Esophagus muscularis mucosa (tissue), 4 donors: ENCODE measurements at places on chromosomes 7 and 10.
A peak's percentile ranks its signal among the peaks of the same experiment; 100 is the strongest.

DNA sequence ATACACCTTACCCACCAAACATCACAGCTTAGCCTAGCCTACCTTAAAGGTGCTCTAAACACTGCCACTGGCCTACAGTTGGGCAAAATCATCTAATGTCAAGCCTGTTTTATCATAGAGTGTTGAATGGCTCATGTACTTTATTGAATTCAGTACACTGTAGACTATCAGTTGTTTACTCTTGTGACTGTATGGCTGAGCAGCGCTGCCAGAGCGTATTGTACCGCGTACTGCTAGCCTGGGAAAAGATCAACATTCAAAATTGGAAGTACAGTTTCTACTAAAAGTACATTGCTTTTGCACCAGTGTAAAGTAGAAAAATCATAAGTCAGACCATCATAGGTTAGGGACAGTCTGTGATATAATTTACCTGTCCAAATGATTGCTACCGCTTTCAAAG is 226.8 kb downstream of the PRPF18 start:
- no peak overlapping the region for H3K27ac ChIP-seq
- H3K27me3 ChIP-seq, result no peaks in the 10 kb centered on the region
- DNase-seq, result no peak
- H3K36me3 ChIP-seq, result no peaks in the 10 kb centered on the region

DNA sequence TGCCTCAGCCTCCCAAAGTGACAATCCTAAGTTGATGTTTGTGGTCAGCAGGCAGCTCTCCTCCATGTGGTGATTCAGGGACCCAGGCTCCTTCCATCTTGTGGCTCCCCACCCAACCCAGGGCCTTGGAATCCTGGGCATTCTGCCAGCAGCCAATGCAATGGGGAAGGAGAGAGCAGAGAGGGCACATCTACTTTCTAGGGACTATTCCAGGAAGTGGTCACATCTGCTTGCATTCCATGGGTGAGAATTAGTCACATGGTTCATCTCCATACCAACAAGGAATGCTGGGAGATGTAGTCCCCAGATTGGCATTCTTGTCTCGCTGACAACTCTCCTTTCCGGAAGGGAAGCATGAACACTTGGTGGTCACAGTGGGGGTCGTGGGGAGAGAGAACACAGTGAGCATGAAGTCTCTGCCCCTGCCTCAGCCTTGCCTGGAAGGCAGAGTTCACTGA is 9.9 kb upstream of the SRRM3 start:
- no peak for DNase-seq
- no peaks in the 10 kb centered on the region for H3K27me3 ChIP-seq
- no peaks in the 10 kb centered on the region for H3K36me3 ChIP-seq
- H3K4me1 ChIP-seq, result no peaks in the 10 kb centered on the region
- no peak overlapping the region for H3K27ac ChIP-seq

DNA sequence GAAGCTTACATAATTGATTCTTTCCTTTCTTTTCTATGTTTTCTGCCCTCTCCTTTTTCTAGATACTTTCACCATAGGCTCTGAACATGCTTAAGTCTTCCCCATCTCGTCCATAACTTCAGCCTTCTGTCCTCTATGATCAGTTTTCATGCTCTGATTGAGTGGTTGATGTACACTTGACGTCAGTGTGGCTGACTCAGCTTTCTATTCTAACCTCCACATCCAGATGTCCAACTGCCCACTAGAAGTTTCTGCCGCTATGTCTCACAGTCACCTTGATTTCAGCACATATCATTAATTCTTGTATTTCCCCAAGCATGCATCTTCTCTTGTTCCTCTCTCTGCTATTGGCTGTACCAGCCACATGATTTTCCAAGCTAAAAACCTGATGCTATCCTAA is 15.0 kb downstream of the CDK14 start:
- H3K4me3 ChIP-seq, result no peak overlapping the region
- no peak for DNase-seq
- no peaks in the 10 kb centered on the region for H3K36me3 ChIP-seq
- no peak overlapping the region for H3K27ac ChIP-seq
- no peaks in the 10 kb centered on the region for H3K4me1 ChIP-seq
- no peaks in the 10 kb centered on the region for H3K27me3 ChIP-seq

DNA sequence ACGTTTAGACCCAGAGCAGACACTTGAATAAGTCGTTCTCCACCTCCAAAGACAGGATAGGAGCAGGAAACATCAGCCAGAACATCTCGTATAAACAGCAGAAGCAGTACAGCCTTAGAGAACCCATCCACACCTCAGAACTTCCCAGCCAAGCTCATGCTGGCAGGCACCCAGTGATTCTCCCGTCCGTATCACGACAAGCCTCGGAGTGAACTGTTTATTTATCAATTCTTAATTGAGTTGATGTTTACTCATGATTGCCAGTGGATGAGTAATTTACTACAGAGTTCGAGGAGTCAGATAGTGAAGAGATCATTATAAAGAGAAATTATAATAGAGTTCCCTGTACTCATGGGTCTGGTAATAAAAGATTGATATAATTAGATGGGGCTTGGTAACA is 811.5 kb downstream of the LRMDA start:
- no peak overlapping the region for H3K27ac ChIP-seq
- no peaks in the 10 kb centered on the region for H3K27me3 ChIP-seq
- no peaks in the 10 kb centered on the region for H3K36me3 ChIP-seq
- no peak overlapping the region for H3K4me3 ChIP-seq

- no peaks in the 10 kb centered on the region for H3K4me1 ChIP-seq
- no peaks in the 10 kb centered on the region for H3K27me3 ChIP-seq
- no peak overlapping the region for H3K4me3 ChIP-seq
- H3K36me3 ChIP-seq, result no peaks in the 10 kb centered on the region
- no peak overlapping the region for H3K27ac ChIP-seq
- DNase-seq, result no peak
Measured at GRCh38 chr7:16587790-16588189, 57.8 kb downstream of the ANKMY2 start.

- no peaks in the 10 kb centered on the region for H3K36me3 ChIP-seq
- no peak for DNase-seq
- peaks cover 54% of the 10 kb centered on the region for H3K4me1 ChIP-seq
- peaks cover 76% of the 10 kb centered on the region for H3K27me3 ChIP-seq
- peak overlapping the region; percentile 51 for H3K4me3 ChIP-seq
Measured at GRCh38 chr7:155373359-155374273, 75.9 kb downstream of the INSIG1 start.

DNA sequence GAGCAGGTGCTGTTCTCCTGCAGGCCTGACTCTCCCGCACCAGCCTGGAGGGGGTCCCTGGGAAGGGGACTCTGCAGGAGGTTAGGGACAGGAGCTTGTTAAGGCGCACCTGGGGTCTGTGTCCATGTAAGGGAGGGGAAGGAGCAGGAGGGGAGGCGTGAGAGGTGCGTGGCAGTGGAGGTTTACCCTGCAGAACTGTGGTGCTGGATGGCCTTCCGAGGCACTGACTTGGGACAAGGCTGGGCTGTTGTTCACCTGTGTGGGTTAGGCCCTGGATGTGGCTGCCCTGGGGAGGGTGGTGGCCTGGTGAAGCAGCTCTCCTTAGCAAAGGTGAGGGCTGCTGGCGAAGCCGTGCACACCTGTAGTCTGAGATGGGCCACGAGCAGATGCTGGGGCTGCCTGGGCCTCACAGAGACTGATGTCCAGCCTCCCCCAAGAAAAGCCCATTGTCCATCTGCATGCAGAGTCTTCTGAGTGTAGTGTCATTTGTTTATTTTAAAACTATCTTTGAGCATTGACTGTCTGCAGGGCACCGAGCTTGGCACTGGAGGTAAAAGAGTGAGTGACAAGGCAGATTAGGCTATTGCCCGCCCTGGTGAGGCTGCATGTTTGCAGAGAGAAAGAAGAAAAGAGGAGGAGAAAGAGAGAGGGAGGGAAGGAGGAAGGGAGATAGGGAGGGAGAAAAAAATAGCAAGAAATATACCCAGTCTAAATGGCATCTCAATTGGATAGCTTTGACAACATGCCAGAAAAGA is 225.3 kb downstream of the GLRX3 start:
- no peak overlapping the region for H3K4me3 ChIP-seq
- no peaks in the 10 kb centered on the region for H3K4me1 ChIP-seq
- H3K36me3 ChIP-seq, result no peaks in the 10 kb centered on the region
- no peak overlapping the region for H3K27ac ChIP-seq

DNA sequence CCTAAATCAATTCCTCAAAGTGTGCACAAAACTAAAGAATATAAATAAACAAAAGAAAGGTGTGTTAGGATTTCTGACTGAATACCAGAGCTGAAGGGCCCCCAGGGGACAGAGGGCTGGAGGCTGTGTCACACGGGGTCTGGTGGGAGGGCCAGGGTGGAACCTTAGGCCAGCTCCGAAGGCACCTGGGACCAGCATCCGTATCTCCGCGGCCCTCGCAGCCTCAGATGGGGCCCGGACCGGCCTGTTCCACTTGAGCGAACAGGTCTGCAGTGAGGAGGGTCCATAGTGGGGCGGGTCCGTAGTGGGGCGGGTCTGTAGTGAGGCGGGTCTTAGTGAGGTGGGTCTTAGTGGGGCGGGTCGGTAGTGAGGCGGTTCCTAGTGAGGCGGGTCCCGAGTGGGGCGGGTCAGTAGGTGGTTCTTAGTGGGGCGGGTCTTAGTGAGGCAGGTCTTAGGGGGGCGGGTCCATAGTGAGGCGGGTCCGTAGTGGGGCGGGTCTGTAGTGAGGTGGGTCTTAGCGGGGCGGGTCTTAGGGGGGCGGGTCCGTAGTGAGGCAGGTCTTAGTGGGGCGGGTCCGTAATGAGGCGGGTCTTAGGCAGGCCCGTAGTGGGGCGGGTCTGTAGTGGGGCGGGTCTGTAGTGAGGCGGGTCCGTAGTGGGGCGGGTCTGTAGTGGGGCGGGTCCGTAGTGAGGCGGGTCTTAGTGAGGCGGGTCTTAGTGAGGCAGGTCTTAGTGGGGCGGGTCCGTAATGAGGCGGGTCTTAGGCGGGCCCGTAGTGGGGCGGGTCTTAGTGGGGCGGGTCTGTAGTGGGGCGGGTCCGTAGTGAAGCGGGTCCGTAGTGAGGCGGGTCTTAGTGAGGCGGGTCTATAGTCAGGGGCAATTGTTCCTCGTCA is 15.1 kb downstream of the GPR146 start:
- no peak for DNase-seq
- H3K27ac ChIP-seq, result no peak overlapping the region
- peaks cover 50% of the 10 kb centered on the region for H3K4me1 ChIP-seq
- H3K4me3 ChIP-seq, result no peak overlapping the region
- H3K27me3 ChIP-seq, result no peaks in the 10 kb centered on the region
- H3K36me3 ChIP-seq, result peaks cover 22% of the 10 kb centered on the region

DNA sequence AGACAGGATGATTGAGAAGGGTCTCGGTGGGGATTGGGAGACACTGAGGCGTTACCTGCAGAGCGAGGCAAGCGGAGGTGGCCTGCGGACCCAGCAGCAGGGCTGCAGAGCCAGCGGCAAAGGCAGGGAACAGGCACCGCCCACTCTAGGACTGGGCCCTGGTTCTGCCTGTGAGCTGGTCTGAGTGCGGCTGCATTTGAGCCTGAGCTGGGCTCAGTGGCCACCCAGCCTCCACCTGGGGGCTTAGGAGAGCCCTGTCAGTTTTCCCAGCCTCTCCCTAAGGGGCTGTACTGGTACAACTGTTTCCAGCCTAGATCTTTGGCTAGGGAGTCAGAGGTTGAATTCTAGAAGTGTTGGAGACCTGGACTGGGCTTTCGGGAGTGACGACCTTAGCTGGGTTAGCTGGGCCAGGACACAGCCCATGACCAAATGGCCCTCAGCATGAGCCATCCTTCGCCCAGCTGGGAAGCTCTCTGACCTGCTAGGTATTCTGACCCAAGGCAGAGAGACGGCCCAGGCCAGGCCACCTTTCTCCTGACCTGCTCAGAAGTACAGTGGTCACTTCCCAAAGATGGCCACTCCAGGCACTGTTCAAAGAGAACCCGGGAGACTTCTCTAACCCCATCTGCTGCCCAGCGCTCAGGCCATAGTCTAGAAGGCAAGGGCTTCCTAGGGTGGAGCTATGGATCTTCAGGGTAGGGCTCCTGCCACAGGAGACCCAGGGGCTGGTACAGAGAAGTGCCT is 64.9 kb downstream of the PAX2 start:
- DNase-seq, result no peak
- no peak overlapping the region for H3K27ac ChIP-seq
- peaks cover 92% of the 10 kb centered on the region for H3K27me3 ChIP-seq
- H3K36me3 ChIP-seq, result no peaks in the 10 kb centered on the region
- no peaks in the 10 kb centered on the region for H3K4me1 ChIP-seq
